ENCODE measurements at places on chromosomes 4 and X.

DNA sequence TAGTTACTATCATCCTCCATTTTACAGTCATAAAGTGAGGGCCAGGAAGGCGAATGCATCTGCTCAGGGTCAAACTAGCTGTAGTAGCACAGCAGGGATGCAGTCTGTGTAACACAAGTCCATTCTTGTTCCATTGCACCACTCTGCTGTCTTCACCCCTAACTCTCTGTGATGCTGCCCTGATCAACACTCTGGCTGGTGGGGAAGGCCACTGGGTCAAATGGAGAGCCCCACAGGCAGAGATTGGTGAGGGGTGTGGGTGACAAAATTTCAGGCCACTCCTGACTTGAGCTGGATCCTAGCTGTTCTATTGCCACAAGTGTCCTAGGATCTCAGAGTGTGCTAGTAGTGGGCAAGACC lies 136.5 kb downstream of the PJA1 start:
- DNase-seq = no peak

DNA sequence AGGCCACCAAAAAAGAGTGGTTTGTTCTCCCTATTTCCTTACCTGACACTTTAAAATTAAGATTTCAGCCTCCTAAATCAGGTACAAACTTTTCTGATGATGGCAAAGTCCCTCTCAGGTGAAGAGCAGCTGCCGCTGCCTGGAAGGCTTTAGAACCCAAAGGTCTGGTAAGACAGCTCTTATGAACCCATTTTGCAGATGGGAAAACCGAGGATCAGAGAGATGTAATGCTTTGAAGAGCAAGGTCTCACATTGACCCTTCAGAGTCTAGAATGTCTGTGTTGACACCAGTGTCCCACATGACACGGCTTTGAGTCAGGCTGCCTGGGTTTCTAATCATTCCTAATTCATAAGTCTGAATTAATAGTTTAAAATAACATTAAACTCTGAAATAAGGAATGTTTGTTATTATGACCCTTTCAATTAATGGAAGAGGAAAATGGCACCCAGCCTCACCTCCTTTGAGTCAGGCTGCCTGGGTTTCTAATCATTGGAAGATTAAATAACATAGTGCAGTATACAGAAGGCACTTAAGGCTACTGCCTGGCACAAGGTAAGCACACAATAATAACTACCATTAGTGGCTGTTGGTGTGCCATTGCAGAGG lies 27.9 kb upstream of the KIAA0232 start:
- DNase-seq = no peak

- peak; percentile 82 for DNase-seq
Measured at GRCh38 chr4:181685911-181686310, 557.3 kb upstream of the TENM3 start.

- DNase-seq = no peak
Measured at GRCh38 chr4:7516096-7516772, 81.5 kb upstream of the PSAPL1 start.

DNA sequence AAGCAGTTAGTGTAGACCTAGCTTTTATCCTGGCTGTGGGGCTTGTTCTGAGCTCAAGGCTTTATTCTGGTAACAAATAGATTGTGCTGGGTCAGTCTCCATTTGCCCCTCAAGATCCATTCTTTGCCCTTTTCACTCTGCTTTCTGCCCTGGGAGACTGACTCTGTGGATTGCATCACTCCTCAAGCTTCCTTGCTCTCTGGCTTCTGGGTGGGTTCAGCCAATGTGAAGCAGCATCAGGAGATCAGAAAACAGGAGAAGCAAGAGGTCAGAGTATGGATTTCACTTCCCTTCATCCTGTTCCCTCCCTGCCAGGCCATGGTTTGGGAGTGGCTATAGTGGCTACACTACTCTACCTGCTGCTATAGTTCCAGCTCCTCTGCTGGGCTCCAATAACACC lies 184.1 kb upstream of the NDP start:
- no peak for DNase-seq

DNA sequence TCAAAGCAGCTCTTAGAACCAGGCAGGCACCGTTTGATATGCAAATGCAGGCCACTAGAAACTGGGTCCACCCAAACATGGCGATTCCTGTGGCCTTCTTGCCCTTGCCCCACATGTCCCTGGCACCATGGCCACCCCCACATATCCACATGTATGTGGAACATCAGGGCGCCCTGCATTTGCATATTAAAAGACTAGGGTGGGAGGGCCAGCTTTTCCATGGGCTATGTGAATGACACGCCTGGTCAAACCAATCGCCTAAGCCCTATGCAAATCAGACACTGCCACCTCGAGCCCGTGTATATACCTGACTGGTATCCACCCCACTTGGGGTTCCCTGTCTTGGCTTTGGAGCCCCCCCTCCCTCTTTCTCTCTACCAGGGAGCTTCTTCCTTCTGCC lies 107.0 kb downstream of the ABLIM2 start:
- DNase-seq = no peak
